ENCODE measurements at places on chromosomes 6 and 20. TPM values are rescaled to one million over a fixed set of nuclear protein-coding genes. Genes with fewer than 3 reads are reported as not detected.
A peak's percentile ranks its signal among the peaks of the same experiment; 100 is the strongest.

AIF1 gene
- total RNA-seq = 8.3 TPM

CDH4 gene
- total RNA-seq = 1.9 TPM

CRISP3 gene
- 4.3 TPM for total RNA-seq

IMPG1 gene
- total RNA-seq = not detected

GRCh38 chr6:139291813-139292619 is at the start of gene TXLNB:
TXLNB (minus strand) TSS chr6:139291998; CDS start chr6:139288899, 3,099 bp downstream.
- DNase-seq = peak; percentile 77

DNA sequence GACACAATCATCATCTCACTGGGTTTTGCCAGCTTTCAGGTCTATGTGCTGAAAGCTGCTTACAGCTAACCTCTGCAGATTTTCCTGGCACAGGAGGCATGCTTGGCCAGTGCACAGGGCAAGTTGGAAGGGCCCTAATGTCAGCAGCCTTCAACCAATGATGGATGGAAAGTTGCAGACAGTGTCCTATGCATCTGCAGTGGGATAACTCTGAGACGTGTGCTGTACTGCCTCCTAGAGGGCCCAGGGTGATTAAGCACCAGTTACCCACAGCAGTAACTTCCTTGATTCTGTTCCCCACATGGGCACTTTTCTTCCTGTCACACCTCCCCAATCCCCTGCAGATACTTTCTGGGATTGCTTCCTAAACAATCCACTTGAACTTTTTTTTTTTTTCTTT is 38.6 kb downstream of the OVOL2 start:
- DNase-seq = no peak

- DNase-seq = no peak
Observed at GRCh38 chr6:158987657-158988056, 12.3 kb downstream of the RSPH3 start.

DNA sequence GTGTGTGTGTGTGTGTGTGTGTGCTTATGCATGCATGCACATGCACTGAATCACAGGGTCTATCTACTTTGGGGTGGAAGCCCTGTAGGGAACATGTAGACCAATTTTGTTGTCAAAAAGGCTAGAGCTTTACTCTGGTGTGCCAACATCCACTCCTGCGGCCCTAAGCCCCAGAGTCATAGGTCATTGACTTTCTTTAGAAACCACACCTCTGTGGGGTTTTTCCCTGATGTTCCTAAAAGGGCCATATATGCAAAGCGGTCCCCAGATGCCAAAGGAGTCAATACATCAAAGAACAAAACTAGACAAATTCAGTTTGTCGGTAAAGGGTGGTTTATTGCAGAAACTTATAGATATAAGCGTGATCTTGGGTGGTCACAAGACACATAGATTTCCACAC is 29.8 kb upstream of the SLC2A12 start:
- DNase-seq = no peak

GRCh38 chr6:31352683-31353383 is 4.1 kb downstream of the HLA-B start:
- DNase-seq = no peak

DNA sequence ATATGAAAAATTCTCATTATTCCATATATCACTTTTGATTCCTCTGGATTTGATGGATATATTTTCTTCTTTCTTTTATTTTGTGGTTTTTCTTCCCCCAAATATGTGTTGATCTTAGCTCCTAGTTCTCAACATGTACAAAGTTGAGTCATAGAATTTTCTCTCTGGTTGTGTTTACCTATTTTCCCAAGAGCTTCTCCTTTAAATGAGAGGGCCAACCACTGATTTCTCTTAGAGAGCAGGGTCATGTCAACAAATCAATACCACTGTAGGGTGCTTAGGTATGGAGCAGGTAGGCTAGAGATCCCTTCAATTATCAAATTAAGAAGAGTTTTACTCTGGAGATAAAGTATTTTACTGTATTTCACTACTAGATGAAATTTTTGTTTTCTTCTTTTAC is 145.7 kb downstream of the BMP5 start:
- no peak for DNase-seq

DNA sequence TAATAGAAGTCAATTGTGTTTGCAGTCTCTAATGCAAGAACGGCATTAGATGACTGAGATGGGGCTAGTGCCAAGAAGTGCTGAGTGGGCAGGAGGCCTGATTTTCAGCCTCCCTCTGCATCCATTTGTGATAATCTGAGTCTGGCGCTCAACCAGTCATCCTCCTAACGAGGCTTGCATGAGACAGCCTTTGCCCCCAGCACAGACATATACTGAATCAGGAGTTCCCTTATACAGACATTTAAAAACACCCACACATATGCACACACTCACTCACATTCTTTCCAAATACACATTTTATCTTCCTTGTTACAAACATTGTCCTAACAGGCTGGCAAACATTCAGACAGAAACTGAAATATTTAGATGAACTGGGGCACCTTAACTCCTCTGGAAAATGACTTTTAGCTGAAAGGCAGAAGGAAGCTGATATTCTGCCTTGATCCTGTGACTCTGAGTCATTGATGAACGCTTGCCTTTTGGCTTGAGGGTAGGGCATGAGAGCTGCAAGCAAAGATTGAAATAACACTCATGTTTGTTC is 562.3 kb downstream of the DHX35 start:
- DNase-seq = peak; percentile 62

DNA sequence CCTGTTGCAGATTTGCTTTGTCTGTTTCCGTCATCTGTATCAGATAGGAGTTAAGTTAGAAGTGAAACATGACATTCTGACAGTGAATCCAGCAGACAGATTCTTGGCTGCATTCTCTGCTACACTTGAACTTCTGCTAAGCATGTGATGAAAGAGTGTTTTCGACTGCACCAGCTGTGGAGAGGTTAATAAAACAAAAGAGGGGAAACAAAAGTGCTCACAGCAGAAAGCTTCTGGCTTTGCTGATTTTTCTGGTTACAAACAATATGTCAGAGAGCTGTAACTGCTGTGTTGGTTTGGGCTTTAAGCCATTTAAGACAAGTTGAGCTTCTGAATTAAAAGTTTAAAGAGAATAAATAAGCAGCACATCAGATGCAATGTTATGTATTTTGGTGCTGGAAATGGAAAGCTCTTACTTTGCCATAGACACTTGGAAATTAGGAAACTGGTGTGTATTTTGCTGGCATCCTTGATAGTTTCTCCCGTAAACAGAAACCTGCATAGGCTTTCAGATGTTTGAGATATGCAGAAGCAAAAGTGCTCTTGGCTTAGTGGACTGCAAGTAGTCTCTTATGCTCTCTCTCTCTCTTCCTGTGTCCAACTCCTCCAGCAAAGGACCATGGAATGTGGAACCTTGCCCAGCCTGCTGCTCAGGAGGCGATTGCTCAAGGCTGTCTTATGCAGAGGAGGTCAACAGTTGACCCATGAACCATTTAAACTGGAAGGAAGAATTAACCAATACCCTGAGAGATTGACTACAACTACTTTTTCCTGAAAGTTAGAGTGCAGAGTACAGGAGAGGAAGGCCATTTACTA is 104.9 kb downstream of the RPS12 start:
- DNase-seq = peak; percentile 42

- no peak for DNase-seq
Observed at GRCh38 chr6:95143408-95144180, 433.7 kb upstream of the MANEA start.

DNA sequence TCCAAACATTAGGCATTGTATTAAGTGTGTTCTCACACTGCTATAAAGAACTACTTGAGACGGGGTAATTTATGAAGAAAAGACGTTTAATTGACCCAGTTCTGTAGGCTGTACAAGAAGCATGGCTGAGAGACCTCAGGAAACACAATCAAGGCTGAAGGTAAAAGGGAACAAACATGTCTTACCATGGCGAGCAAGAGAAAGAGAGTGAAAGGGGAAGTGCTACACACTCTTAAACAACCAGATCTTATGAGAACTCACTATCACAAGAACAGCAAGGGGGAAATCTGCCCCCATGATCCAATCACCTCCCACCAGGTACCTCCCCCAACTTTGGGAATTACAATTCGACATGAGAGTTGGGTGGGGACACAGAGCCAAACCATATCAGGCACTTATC is 86.6 kb upstream of the TOP1 start:
- DNase-seq = no peak

DNA sequence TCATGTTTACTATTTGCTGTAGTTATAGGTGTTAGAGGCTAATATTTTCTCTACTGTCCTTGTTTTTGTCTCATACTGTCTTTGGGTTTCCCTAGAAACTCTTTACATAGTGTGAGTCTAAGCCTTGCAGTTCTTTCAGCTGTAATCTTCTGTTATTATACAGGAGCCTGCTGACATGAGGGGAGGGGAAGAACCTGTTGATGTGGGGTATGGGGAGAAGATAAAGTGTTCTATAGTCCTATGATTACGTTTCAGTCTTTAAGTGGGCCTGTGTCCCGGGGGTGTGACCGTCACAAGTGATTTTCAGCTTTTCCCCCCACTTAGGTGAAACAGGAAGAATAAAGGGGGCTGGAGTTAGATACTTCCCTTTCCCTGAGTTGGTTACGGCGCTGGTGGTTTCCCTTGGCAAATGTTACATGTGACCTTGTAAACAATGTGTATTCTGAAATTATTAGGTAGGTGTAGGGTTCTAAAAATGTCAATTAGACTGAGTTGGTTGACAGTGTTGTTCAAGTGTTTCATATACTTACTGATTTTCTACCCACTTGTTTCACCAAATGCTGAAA is 41.3 kb downstream of the REV3L start:
- no peak for DNase-seq

Measured in lower leg skin (tissue), 4 donors.